T-helper 17 cell (primary cell): ENCODE measurements at places on chromosomes 7 and 10.

- no peak for DNase-seq
- peak overlapping the region; percentile 77 for H3K4me3 ChIP-seq
- H3K36me3 ChIP-seq: no peaks in the 10 kb centered on the region
Measured at GRCh38 chr7:21338728-21339164, 89.1 kb upstream of the SP4 start.

- H3K4me3 ChIP-seq: no peak overlapping the region
- DNase-seq: no peak
- H3K27me3 ChIP-seq: no peaks in the 10 kb centered on the region
- peaks cover 15% of the 10 kb centered on the region for H3K4me1 ChIP-seq
- no peaks in the 10 kb centered on the region for H3K36me3 ChIP-seq
- H3K27ac ChIP-seq: no peak overlapping the region
Measured at GRCh38 chr7:157876469-157877285, 539.9 kb downstream of the DNAJB6 start.

GRCh38 chr7:44215531-44215930 lies 14.8 kb downstream of the YKT6 start:
- DNase-seq: no peak
- peaks cover 4% of the 10 kb centered on the region for H3K4me1 ChIP-seq
- no peaks in the 10 kb centered on the region for H3K27me3 ChIP-seq
- H3K36me3 ChIP-seq: peaks cover 3% of the 10 kb centered on the region
- no peak overlapping the region for H3K4me3 ChIP-seq
- H3K27ac ChIP-seq: no peak overlapping the region

DNA sequence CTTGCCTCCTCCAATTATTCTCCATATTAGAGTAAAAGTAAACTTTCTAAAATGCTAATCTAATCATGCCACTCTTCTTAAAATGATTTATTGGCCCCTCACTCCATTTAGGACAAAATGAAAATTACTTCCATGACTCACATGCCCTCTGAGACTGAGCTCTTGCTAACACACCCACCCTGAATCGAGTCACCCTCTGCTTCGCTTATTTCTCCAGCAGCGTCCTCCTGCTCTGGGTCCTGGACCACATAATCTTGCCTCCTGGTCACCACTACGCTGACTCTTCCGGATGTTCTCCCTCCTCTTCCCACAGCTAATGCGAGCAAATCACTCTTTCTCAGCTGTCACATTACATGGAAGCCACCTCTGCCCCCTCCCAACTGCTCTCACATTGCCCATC lies 384.0 kb upstream of the FZD8 start:
- DNase-seq: no peak
- no peak overlapping the region for H3K4me3 ChIP-seq
- no peaks in the 10 kb centered on the region for H3K27me3 ChIP-seq
- H3K27ac ChIP-seq: no peak overlapping the region
- H3K4me1 ChIP-seq: no peaks in the 10 kb centered on the region

DNA sequence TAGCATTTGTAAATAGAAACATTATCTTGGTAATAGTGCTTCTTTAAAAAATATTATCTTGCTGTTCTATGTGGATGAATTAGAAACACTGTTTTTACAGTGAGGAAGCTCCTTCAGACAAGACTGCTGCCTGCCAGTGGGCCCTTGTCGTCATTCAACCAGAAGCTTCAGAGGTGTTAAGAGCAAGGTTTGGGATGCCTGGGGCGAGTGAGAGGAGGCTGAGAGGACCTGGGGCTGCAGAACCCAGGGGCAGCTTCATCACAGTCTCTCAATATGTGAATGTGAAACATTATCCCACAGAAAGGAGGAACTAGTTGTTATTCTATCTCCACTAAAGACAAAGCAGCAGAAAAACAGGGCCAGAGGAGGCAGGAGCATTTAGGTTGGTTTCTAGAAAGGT lies 8.1 kb downstream of the PLPP4 start:
- no peak overlapping the region for H3K4me3 ChIP-seq
- H3K4me1 ChIP-seq: no peaks in the 10 kb centered on the region

GRCh38 chr7:41416208-41416595 lies 286.7 kb downstream of the INHBA start:
- no peak for DNase-seq
- no peaks in the 10 kb centered on the region for H3K4me1 ChIP-seq
- no peaks in the 10 kb centered on the region for H3K36me3 ChIP-seq
- H3K27ac ChIP-seq: no peak overlapping the region
- H3K27me3 ChIP-seq: no peaks in the 10 kb centered on the region

GRCh38 chr7:4123823-4124222 lies 558.3 kb upstream of the FOXK1 start:
- no peaks in the 10 kb centered on the region for H3K4me1 ChIP-seq
- peaks cover 2% of the 10 kb centered on the region for H3K36me3 ChIP-seq
- H3K27ac ChIP-seq: no peak overlapping the region
- no peaks in the 10 kb centered on the region for H3K27me3 ChIP-seq

- no peaks in the 10 kb centered on the region for H3K27me3 ChIP-seq
- peak overlapping the region; percentile 92 for H3K27ac ChIP-seq
- DNase-seq: no peak
- peaks cover 9% of the 10 kb centered on the region for H3K36me3 ChIP-seq
- H3K4me1 ChIP-seq: peaks cover 23% of the 10 kb centered on the region
Measured at GRCh38 chr7:93146472-93147141, 1.6 kb downstream of the SAMD9L start.

GRCh38 chr10:70283071-70283444 lies 746 bp downstream of the NPFFR1 start:
- H3K4me1 ChIP-seq: peaks cover 5% of the 10 kb centered on the region
- H3K27ac ChIP-seq: no peak overlapping the region
- H3K27me3 ChIP-seq: peaks cover 68% of the 10 kb centered on the region
- H3K4me3 ChIP-seq: no peak overlapping the region
- DNase-seq: no peak

DNA sequence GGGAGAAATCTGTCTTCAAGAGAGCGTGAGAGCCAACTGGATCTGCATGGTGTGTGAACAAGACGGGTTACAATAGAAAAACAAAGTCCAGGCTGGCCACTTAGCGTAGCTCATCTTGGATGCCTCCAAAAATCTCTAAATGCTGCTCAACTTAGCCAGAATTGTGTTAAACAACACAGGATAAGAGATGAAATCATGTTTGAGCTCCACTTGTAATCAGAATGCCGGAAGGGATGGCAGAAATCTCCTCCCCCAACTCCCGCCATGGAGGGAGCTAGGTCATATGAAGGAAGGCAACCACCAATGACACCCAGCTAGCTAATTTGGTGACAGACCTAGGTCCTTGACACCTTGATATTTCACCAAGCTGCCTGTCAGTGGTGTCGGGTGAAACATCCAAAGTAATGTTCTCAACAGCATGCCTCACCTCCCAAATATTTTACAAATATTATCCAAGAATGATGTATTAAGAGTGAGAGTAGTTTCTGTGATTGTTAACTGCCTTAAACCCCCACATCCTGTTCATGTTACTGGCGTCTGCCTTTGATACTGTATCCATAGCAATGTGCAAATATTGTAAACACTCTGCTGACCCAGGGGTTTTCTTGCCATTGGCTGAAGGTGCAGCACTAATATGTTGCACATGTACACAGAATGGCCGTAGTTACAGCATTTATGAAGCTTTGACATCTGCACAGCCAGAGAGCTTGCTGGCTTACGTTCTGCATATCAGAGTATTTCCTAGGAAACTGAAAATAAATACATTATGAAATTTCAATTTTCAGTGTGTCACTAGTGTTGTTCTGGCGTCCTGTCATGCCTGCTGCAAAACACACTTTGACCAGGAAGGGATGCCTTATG lies 25.8 kb downstream of the TMEM254 start:
- no peaks in the 10 kb centered on the region for H3K36me3 ChIP-seq
- no peak for DNase-seq
- H3K4me3 ChIP-seq: no peak overlapping the region

DNA sequence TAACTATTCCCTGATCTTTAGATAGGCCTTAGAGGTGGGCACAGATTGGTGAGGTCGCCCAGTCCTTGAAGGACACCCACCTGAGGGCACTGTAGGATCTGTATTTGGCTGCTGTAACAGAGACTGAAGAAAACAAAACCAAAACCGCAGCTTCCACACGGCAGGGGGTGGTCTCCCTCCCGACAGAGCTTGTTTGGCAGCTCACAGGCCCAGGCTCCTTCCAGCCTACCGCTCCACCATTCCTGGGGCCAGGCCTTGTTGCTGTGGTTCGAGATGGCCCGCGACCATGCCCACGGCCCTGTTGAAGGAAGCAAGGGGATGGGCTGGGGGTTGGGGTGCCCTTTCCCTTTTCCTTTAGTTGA lies 30.4 kb downstream of the ZNF783 start:
- H3K4me3 ChIP-seq: no peak overlapping the region
- H3K4me1 ChIP-seq: peaks cover 9% of the 10 kb centered on the region
- no peaks in the 10 kb centered on the region for H3K36me3 ChIP-seq
- no peaks in the 10 kb centered on the region for H3K27me3 ChIP-seq
- no peak overlapping the region for H3K27ac ChIP-seq
